ENCODE measurements at places on chromosomes 13 and 19.

GRCh38 chr19:8461376-8461775 lies 16.6 kb downstream of the HNRNPM start:
- DNase-seq, result no peak

GRCh38 chr19:5863030-5863665 lies 7.2 kb downstream of the FUT5 start:
- no peak for DNase-seq

- DNase-seq, result no peak
These were observed 225.3 kb downstream of the NHLRC3 start for GRCh38 chr13:39263531-39263930.

GRCh38 chr19:34243876-34244578 lies 10.3 kb upstream of the GARRE1 start:
- no peak for DNase-seq

- DNase-seq, result no peak
These were observed 78.3 kb downstream of the CYSLTR2 start for GRCh38 chr13:48731957-48732569.

- DNase-seq, result no peak
These were observed 1.7 kb downstream of the CD320 start for GRCh38 chr19:8306235-8307054.

- peak; percentile 70 for DNase-seq
These were observed at the start of gene ERF for GRCh38 chr19:42254850-42255765. Gene ERF (minus strand): TSS chr19:42255128. CDS start chr19:42254999, 129 bp downstream.

DNA sequence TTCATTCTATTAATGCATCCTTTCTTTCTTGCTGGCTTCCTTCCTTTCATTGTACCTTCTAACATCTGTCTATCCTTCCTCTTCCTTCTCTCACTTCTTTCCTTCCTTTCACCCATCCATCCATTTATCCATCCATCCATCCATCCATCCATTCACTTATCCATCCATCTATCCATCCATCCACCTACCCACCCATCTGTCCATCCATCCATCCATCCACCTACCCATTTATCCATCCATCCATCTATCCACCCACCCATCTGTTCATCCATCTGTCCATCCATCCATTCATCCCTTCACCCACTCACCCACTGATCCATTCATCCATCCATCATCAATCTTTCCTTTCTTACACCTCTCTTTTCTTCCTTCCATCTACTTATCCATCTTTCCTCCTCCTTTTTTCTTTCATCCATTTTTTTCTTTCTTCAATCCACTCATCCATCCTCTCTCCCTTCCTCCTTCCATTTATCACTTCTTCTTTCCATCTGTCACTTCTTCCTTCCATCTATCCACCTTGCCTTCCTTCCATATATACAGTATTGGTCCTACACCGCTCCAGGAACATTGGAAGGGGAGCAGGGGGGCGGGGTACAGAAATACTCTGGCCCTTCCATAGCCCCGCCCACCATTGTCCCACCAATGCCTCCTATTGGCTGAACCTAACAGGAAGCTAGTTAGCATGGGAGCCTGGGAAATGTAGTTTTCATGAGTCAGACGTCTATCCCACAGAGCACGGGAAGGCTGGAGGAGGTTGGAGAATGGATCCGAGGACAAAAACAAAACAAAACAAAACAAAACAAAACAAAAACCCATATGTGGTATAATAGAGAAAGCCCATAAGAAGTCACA lies 45.9 kb downstream of the MBD3L1 start:
- DNase-seq, result no peak

- no peak for DNase-seq
These were observed 343.9 kb downstream of the PCDH9 start for GRCh38 chr13:66886264-66886663.

DNA sequence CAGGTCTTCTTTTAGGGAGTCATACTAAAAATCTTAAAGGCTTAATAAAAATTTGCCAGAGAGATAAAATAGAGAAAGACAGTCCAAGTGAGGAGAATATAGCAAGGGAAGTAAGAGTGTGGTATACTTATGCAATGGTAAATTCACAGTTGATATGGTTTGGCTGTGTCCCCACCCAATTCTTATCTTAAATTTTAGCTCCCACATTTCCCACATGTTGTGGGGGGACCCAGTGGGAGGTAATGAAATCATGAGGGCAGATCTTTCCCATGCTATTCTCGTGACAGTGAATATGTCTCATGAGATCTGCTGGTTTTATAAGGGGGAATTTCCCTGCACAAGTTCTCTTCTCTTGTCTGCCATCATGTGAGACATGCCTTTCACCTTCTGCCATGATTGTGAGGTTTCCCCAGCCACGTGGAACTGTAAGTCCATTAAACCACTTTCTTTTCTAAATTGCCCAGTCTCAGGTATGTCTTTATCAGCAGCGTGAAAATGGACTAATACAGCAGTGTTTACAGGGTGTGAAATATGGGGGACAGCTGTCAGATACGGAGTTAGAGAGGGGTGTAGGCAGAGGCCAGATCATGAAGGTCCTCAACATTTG lies 115.4 kb downstream of the UGGT2 start:
- no peak for DNase-seq

DNA sequence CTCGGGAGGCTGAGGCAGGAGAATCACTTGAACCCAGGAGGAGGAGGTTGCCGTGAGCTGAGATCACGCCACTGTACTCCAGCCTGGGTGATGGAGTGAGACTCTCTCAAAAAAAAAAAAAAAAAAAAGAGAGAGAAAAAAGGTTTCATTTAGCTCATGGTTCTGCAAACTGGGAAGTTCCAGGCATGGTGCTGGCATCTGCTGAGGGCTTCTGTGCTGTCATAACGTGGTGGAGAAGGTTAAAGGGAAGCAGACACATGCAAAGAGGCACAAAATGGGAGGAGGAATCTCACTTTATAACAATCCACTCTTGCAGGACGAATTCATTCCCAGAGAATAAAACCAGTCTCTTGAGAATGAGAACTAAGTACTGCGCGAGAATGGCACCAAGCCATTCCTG lies 34.9 kb upstream of the SIAH3 start:
- DNase-seq, result no peak
